ENCODE measurements at places on chromosomes 2 and 18.
A peak's percentile ranks its signal among the peaks of the same experiment; 100 is the strongest.

- DNase-seq = peak; percentile 92
These were observed 69.9 kb downstream of the ODC1 start for GRCh38 chr2:10378189-10378588.

DNA sequence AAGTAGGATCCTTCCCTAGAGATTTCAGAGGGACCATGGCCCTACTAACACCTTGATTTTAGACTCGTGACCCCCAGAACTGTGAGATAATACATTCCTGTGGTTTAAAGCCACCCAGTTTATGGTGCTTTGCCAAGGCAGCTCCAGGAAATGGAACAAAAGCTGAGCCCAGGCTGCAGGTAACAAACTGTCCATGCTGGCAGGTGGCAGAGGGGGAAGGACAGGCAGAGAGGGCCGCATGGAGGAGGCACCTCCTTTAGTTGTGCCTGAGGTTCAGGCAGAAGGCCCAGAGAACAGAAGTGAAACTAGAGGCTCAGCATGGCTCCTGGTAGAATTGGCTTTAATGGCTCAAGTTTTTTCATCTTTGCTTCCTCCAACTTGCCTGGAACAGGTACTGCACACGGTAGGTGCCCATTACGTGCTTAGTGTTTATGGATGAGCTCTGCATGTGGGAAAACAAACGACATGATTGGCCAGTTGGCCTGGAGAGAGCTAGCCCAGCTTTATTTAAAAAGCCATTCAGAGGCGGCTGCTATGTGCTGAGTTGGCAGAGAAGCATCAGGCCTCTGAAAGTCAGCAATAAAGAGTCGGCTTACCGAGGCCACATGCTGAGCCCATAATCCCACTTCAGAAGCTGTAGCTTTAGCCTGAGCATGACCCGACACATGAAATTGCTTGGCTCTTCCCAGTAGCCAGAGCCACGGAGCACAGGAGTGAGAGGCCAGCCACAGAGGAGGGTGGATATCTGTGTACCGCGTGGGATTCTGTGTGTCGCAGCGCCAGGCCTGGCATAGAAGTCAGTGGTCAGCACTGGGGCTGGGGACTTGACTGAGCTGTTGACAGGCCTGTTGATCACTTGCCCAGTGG lies 36.5 kb downstream of the HS1BP3 start:
- peak; percentile 19 for DNase-seq

GRCh38 chr2:174039551-174040416 lies 74.6 kb upstream of the SP3 start:
- DNase-seq = peak; percentile 94

GRCh38 chr2:185388226-185388625 lies 350.4 kb upstream of the FSIP2 start:
- no peak for DNase-seq

DNA sequence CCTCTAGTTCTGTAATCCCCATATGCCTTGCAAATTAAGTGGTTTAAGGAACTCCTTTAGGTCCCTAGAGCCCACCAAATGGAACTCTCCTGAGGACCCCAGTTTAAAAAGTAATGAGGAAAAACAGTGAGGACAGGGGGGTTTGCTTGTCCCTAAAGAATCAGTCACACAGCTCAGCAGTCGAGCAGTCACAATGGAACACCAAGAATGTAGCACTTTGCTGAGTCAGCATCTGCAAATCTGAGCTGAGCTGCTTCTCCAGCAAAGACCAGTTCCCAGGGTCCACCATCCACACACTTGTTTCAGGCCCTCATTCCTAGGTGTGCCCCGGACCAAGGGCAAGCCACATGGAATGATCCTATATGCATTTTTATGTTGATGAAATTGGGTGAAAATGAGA lies 46.2 kb upstream of the NEDD4L start:
- DNase-seq = no peak

- no peak for DNase-seq
These were observed 86.0 kb downstream of the PTRHD1 start for GRCh38 chr2:24707143-24707542.

GRCh38 chr2:64995041-64995440 lies 5.8 kb downstream of the SLC1A4 start:
- no peak for DNase-seq

DNA sequence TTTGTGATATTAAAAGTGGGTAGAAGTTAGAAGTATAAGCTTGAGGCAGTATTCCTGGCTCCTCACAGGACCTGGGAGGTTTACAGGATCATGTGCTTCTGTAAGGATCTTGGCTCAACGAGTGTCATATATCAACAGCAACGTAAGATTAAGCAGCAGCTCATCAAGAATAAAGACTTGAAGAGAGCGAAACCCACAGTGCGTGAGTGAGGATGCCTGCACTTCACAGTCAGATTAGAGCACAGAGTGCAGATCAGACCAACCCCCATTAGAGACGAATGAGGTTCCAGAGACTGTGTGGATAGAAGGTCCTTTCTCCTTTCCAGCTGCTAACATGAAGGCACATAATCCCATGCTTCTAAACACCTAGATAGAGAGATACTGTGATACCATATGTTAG lies 1656.7 kb upstream of the NXPH2 start:
- DNase-seq = no peak

DNA sequence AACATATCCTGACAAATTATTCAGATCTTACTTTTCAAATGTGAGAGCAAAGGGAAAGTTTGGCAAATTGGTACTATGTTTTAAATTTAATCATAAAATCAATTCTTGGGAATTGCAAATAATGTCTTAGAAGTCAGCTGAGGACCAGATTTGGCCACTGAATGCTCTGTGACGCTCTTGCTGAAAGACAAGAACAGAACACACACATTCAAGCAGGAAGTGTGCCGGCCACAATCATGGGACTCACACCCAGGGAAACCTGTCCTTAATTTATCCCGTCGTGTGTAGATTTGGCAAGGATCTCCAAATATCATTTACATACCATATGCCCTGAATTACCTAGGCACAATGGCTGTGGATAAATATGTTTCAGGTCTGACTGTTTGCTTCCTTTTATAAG lies 253.1 kb downstream of the TCF4 start:
- no peak for DNase-seq

GRCh38 chr2:190526105-190526750 lies 8.3 kb downstream of the NEMP2 start:
- DNase-seq = no peak

DNA sequence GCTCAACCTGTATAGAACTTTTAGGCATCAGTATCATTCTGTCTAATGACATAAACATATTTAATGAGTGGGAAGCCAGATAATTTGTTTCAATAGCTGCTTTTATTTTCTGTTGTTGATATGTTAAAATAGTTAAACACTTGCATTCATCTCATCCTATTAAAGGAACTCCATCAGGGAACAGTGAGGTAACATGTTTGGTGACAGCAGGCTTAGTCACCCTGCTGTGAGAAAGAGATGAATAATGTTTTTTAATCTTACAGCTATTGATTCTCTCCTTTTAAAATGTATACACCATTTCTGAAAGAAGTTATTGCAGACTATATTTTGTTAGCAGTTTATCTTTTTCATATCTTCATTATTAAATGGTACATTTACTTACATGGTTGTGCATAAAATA lies 123.3 kb upstream of the CWC22 start:
- no peak for DNase-seq

GRCh38 chr2:212288308-212288707 lies 250.3 kb downstream of the ERBB4 start:
- DNase-seq = no peak

GRCh38 chr2:223282221-223282620 lies 230.2 kb downstream of the KCNE4 start:
- no peak for DNase-seq

DNA sequence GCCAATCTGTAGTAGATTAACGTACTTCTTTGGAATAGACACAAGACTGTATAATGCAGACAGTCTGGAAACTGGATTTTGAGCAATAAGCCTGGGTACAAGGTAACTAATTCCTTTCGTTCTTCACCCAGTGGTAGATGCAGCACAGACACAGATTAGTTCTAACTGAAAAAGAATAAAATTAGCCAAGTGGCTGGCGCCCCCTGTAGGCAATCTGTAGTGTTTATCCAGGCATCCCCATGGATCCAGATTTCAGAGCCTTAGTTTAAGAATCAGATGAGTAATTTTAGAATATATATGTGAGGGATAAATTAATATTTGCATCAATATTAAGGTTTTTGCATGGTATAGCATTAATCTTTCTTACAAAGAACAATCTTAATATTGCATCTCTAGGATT lies 563.9 kb downstream of the DCC start:
- peak; percentile 72 for DNase-seq

GRCh38 chr2:24658531-24659202 lies 134.5 kb downstream of the PTRHD1 start:
- DNase-seq = no peak

- DNase-seq = no peak
These were observed 1.2 kb downstream of the MAL start for GRCh38 chr2:95026471-95027368.

- DNase-seq = no peak
These were observed 738.3 kb upstream of the HS6ST1 start for GRCh38 chr2:129056959-129057317.

- DNase-seq = no peak
These were observed 243.2 kb downstream of the MYO3B start for GRCh38 chr2:170420961-170421687.

- DNase-seq = no peak
These were observed at the start of gene LAMA3 for GRCh38 chr18:23689031-23689615. Gene LAMA3 (plus strand): TSS chr18:23689453. CDS start chr18:23689684, 231 bp downstream.

- DNase-seq = no peak
These were observed 782.1 kb downstream of the EPHA4 start for GRCh38 chr2:220789961-220790360.

- no peak for DNase-seq
These were observed 738.7 kb downstream of the EPHA4 start for GRCh38 chr2:220833446-220833845.

- no peak for DNase-seq
These were observed 29.3 kb upstream of the MEP1B start for GRCh38 chr18:32160547-32160946.

GRCh38 chr2:85259879-85260278 lies 67.9 kb downstream of the TGOLN2 start:
- no peak for DNase-seq

GRCh38 chr2:236794176-236794957 lies 224.7 kb downstream of the ACKR3 start:
- no peak for DNase-seq

- no peak for DNase-seq
These were observed 25.1 kb upstream of the PLB1 start for GRCh38 chr2:28470759-28471158.

DNA sequence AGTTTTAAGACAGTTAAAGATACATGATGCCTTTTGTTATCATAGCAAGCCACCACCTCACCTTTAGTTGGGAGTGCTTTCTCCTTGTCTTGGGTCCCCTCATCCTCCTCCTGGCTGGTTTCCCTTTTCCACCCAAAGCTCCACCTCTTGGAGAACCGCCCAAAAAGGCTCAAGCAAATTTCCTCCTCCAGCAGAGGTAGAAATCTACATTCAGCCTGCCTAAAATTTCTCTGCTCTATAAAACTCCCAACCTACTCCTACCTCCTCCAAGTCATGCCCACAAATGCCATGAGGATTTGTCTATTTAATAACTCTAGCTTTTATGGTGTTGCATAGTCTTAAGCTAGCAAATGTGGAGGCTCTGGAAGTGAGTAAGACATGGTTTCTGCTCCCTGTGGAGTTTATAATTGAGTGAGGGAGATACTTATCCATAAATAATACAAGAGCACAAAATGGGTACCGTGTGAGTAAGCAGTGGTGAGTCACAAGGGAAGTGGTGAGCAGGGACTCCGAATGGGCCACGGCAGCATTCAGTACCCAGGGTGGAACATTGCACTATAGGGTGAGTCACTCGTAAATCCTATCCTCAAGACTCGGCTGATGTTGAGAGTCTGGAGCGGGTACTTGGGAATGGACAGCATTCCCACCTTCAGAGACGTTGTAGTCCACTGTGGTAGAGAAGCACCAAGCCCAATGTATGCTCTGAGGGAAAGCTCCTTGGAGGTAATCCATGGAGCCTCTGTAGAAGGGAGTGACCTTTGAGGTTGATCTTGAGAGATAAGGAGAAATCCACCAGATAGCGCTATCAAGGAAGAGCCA lies 146.3 kb downstream of the RTN4 start:
- no peak for DNase-seq

DNA sequence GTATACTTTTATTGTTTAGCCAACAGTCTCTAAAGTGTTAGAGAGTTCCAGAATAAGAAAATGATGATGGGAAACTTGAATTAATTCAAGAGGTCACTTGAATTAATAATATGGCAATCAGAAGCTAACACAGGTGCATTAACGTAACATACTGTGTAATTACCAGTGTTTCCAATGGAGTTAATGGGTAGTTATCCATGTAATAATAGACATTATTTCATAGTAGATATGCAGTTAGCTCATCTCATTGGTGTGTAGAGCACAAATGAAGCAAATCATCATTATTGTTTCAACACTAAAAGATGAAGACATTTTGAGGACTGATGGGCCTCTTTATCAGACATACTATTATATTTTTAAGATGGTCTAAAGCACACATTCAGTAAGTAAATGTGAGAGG lies 460.3 kb upstream of the HNRNPA3 start:
- DNase-seq = no peak

GRCh38 chr2:65939687-65940086 lies 495.2 kb upstream of the MEIS1 start:
- DNase-seq = no peak

- no peak for DNase-seq
These were observed 5.4 kb downstream of the GPR55 start for GRCh38 chr2:230919681-230920080.

DNA sequence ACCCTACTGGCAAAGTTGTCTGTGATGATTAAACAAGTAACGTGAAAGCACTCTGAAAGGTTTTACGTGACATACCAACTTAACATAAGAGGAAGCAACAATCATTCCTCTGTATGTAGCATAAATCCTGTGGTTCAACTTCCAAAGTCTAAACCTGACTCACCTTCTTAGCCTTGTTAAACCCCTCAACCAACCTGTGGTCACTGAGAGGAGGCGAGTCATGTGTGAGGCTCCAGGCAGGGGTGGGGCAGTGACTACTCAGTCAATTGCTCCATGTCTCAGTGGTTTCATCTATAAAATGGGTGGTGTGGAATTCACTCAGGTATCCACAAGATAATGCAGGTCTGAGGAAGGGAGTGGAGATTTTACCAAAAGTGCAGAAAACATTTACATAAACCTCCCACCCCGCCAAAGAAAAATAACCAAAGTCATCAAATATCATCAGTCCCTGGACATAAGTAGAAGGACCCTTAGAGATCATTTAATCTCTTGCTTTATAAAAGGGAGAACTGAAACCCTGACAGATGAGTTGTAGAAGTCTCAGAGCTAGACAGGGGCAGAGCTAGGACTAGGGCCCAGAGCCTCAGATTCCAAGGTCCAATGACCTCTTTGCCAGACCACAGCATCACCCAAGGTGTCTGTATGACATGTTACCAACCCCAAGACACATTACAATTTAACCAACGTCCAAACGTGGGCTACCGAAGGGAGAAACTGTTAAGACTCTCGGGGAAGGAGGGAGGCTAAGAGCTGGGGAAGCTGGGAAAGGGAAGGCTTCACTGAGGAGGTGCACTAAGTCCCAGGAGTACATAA lies 3.7 kb upstream of the PCBP1 start:
- peak; percentile 68 for DNase-seq

DNA sequence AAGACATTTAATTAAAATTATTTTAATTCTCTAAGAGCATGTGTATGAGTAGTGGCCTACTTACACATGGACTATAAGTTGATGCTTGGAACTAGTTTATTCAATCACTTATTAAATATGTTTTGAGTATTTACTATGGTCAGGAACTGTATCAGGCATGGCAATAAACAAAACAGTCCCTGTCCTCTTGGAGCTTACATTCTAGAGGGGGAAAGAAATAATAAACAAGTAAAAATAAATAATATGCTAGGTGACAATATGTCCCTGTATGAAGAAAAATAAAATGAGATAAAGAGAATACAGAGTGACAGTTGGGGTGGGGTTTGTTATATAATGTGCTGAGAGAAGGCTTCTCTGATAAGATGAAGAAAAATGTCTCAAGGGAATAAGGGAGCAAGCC lies 74.5 kb downstream of the MYO3B start:
- DNase-seq = no peak
